Upper lobe of right lung (tissue), 1 donor: ENCODE measurements at places on chromosomes 1 and 21. TPM values are rescaled to one million over a fixed set of nuclear protein-coding genes. Genes with fewer than 3 reads are reported as not detected.

- DNase-seq, result no peak
These were observed 746.5 kb upstream of the ADAMTS5 start for GRCh38 chr21:27713154-27714109.

DNA sequence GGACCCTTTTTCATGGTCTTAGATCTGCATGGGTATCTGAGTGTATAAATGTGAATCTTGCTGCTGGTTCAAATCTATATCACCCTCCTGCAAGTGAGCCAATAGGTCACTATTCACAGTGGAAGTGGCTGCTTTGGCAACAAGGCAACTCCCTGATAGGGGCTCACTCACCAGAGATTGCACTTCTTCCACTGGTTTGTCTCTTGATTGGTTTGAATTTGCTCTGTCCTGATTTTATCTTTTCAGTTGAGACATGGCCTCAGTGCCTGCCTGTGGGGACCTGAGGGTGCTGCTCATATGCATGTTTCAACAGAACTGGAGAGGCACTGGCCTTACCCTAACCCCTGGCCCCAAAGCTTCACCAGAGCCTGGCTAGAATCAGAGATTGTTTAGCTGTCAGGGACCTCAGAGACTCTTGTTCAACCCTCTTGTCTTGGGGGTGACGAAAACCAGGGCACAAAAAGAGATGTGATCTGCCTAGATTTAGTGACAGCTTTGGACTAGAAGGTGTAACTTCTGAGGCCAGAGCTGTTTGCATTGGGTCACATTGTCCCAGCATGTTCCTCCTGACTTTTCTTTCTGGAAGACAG, 16.9 kb downstream of the AVPR1B start:
- no peak for DNase-seq

DNA sequence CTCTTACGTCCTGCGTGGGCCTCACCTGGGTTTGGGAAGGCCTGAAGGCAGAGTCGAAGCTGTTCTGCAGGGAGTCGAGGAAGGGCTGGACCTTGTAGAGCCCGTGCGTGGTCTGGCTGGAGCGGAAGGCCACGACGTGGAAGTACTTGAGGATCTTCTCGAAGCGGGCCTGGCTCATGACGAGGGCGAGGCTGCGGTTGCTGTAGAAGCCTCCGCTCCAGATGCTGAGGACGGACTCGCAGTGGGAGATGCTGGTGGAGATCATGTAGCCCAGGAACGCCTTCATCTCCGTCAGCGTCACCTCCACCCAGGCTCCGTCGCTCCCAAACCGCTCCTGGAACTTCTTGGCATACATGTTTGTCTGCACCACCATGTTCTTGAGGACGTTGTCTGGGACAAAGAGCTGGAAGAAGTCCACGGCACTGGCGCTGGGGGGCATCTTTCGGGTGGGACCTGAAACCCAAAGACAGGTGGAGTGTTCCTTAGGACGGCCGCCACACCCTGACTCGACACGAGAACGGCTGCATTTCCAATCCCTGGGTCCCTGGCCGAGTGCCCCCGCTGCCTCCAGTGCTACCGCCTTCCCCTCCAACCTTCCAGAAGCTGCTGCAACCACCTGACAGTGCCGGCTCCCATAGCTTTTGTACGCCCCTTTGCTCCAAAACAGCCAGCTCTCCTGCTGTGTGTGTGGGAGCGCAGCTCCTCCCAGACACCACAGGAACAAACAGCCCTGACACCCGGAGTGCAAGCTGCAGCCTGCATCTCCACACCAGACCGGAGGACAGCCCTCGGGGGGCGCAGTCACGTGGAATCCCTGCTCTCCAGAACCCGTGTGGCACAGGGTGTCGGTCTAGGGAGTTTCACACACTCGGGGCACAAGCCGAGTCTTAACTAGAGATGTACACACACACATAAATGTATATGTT, 69.0 kb downstream of the PGBD5 start:
- no peak for DNase-seq

DNA sequence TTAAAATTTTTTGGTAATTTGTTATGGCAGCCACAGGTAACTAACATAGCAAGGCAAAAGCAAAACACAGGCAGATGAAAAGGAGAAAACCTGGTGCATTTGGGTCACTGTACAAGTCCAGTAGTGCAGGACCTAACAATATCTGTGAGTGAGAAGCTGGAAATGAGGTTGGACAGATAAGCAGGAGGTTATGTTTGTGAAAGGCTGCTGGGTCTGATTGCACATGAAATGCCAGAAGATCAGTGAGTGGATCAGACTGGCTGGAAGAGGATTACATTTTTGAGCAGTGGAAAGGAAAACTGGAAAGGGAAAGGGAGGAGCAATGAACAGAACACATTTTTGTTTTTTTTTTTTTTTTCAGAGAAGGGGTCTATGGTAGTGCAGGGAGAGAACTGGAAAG, 73.6 kb downstream of the CYYR1 start:
- no peak for DNase-seq

- DNase-seq, result peak; percentile 75
These were observed 614 bp upstream of the CACNA1E start for GRCh38 chr1:181482521-181483284.

DNA sequence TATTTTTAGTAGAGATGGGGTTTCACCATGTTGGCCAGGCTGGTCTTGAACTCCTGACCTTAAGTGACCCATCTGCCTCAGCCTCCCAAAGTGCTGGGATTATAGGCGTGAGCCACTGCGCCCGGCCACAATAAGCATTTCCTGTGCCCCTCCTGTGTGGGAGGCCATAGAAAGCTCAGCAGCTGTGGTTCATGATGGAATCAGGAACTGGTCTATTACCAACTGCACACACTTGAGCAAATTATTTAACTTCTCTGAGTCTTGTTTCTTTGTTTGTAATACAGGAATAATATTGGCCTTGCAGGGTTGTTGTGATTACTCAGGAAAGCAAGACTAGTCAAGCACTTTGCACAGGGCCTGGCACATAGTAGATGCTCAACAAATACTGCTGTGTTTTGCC, 15.0 kb downstream of the RHBG start:
- no peak for DNase-seq

GRCh38 chr1:218863987-218864386, 309.7 kb upstream of the LYPLAL1 start:
- no peak for DNase-seq

GRCh38 chr21:25036775-25037174, 570.5 kb downstream of the MRPL39 start:
- DNase-seq, result no peak

- DNase-seq, result peak; percentile 80
These were observed 887 bp downstream of the SLC19A2 start for GRCh38 chr1:169484683-169485430.

GRCh38 chr1:194184425-194184824, 998.0 kb upstream of the B3GALT2 start:
- DNase-seq, result no peak

- DNase-seq, result no peak
These were observed 12.3 kb downstream of the PSMD4 start for GRCh38 chr1:151266821-151267220.

SYT14 gene
- 0.03 TPM for total RNA-seq

AMPD1 gene
- not detected for total RNA-seq

AVPR1B gene
- not detected for total RNA-seq

HSD3B2 gene
- total RNA-seq, result not detected

WNT4 gene
- total RNA-seq, result 1.8 TPM

FCGR3B gene
- 18.9 TPM for total RNA-seq
